A549 (cell line): ENCODE measurements at places on chromosomes 2 and 18.

GRCh38 chr2:57546478-57546877 lies 500.1 kb upstream of the VRK2 start:
- no peak for DNase-seq

GRCh38 chr2:224041554-224041953 lies 2.5 kb upstream of the SERPINE2 start:
- DNase-seq, result no peak

DNA sequence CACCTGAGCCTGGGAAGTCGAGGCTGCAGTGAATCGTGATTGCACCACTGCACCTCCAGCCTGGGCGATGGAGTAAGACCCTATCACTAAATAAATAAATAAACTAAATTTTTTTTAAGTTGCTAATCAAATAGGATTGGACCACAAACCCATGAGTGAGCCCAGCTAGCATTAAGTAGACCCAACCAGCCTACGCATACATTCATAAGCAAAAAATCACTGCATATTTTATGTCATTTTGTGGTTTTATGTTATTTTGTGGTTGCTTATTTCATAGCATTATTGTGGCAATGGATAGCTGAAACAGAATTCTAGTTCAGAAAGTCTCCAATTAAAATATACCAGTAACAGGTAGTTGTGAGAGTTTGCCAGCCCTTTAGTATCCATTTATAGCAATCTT lies 29.1 kb upstream of the ZC3H15 start:
- DNase-seq, result no peak

DNA sequence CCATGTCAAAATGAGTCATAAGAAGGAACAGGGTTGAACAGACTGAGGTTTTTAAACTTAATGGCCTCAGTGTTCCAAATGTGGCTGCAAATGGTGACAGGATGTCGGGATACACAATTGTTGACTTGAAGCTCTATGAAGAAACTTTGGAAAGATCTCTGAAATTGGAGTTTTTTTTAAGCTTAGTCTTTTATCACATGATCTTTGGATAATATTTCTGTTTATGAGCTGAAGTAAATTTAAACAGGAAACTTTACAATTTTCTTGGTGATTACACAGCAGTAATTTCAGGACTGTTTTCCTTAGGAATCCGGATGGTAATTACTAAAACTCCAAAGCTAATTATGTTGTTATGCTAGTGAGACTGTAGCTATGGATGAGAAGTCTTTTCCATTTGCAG lies 199.1 kb upstream of the NRXN1 start:
- DNase-seq, result no peak

- no peak for DNase-seq
These were observed 524.2 kb upstream of the TCF4 start for GRCh38 chr18:56112013-56112749.
